Stimulated activated CD4-positive, alpha-beta T cell treated with anti-CD3 and anti-CD28 coated beads, TNF-alpha, amount 100 ng/mL, for 1 hour (primary cell): ENCODE measurements at places on chromosomes 11 and 22.
A peak's percentile ranks its signal among the peaks of the same experiment; 100 is the strongest.

GRCh38 chr11:32259641-32260081 is 168.8 kb downstream of the RCN1 start:
- DNase-seq: no peak

- DNase-seq: no peak
Observed at GRCh38 chr11:107780136-107780535, 68.3 kb upstream of the SLN start.

- DNase-seq: no peak
Observed at GRCh38 chr11:119362741-119363080, 16.2 kb upstream of the MFRP start.

DNA sequence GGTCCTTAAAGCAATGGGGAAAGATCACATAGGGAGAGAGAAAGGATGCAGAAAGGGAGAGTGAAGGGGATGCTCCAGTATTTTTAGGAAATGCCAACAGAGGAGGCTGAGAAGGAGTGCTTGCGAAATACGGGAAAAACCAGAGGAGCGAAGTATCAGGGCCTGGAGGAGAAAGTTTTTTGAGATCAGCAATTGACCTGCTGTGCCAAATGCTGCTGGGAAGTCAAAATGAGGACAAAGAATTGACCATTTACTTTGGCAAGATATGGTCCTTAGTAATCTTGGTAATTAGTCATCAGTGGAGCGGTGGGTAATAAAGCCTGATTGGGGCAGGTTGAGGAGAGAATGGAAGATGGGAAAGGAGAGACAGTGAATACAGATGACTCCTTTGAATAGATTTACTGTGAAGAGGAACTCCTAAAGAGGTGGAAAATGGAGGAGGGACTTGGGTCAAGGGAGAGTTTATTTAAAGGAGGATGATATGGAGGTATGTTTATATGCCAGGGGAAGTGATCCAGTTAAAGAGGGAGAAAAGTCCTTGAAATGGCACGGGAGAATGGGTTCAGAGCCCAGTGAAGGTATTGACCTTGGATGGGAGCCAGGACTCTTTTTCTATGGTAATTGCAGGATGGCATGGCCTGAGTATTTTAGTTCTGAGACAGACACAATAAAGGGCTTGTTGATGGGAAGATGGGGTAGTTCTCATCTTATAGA is 111.5 kb downstream of the PKNOX2 start:
- no peak for DNase-seq

GRCh38 chr11:128465946-128466705 is 121.2 kb downstream of the ETS1 start:
- DNase-seq: no peak

DNA sequence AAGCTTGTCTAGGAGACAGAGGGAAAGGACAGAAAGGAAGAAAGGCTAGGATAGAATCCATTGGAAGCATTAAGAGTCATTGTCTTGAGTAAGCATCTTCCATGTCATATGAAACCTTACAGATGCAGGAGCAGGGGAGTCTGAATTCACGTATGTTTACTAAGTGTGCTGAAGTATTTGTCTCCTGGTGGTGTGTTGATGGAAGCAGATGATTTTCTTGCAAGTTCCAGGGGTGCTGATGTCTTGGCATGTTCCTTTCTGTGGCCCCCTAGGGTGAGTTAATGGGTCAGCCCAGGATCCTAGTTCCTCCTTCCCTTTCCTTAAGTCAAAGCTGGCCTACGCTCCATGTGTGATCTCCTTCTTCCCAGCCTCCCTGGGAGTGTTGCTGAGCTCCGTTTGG is 110.2 kb downstream of the TEAD1 start:
- DNase-seq: no peak

- no peak for DNase-seq
Observed at GRCh38 chr11:16958833-16959232, 55.4 kb downstream of the PLEKHA7 start.

DNA sequence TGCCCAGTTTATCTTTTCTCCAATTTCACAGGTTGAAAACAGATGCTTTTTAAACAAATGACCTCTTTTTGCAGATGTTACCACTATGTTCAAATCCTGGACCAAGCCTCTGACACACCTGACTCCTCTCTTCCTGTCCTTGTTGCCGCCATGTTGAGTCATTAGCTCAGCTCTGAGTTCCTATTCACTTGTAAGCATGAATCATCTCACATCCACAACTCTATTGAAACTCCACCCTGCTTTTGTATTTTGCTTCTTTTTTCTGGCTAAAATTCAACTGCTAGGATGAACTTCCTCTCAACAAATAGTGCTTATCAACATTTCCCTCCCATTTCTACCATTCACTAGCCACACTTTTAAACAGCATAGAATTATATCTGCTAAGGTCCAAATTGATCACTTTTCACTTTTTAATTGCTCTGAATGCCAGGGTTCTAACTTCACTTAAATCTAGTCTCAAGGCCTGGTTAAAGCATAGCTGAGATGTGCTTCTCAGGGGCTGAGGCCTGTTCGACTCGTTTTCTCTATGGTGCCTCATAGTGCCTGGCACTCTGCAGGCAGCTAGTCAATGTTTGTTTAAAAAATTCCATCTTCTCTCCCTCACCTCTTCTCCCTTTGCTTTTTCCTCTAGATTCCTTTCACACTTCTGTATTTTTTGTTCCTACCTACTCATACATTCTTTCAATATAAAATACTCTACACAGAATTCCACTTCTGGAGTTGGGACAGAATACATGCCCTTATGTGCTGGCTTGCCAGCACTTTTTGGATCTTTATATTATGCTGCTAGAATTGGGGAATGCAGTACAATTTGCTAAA is 3.9 kb downstream of the JOSD1 start:
- DNase-seq: peak; percentile 10

- DNase-seq: no peak
Observed at GRCh38 chr11:33375688-33376311, 118.6 kb downstream of the HIPK3 start.

DNA sequence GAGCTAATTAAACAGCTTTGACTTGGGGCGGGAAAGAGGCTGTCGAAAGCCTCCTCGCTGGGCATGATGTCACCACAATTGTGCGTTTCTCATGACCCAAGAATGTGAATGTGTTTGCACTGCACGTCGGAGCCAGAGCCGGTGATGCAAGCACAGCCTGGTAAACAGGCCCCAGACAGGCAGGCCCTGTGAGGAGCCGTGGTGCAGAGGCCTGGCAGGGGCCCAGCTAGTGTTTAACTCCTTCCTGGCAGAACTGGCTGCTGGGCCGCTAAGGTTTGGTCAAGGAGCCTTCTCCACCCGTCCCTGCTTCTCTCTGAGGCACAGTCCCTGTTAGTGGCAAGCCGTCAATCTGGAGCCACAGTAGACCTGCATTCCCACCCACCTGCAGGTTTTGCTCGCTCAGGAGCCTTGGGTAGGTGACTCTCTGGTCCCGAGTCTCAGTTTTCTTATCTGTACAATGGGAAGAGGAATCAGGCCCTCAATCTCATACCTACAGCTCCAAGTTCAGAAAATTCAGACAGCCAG is 25.4 kb upstream of the SMTN start:
- DNase-seq: no peak

DNA sequence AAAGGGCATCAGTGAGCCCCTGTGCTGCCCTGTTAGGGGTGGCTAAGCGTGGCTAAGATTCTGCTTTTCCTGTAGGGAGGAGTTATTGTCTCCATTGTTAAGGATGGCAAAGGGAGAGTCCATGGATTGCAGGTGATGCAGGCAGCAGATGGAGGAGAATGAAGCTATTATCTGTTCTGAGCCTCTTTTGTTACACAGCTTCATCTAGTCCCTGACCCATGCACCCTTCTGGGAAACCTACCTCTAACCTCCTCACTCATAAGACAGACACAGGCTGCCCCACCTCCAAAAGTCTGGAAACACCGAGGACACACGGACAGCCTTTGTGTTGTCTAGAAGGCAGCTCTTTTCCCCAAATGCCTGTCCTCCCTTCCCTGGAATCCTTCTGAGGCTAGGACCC is 13.7 kb downstream of the SMIM38 start:
- DNase-seq: no peak

DNA sequence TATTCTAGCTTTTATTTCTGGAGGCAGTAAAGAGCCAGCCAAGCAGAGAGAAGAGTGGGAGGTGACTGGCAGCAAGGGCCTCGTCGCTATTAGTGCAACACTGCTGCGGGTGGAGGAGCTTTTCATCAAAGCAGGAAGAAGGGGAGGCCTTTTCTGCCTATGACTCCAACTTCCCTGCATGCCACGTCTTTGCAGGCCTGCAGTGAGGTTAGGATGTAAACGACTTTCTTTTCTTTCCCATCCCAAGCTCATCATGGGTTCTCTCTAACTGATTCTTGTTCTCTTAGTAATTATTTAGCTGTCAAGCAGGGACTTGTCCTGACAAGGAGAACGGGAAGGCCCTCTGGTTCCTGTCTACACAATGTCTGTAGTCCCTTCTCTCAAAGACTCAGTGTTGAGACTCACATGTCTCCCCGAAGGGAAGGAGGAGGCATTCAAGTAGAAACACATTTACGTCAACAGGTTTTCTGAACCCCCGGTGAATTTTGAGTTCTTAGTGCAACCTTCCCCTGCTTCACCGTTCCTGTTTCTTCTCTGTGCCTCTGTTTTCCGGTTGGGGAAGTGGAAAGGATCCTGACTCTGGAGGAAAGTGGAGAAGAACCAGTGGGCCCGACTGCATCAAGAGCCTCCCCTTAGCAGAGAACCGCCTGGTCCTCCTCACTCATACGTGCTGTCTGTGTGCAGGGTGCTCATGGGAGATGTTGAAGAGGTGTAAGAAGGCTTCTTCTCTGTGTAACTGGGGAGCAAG is 56.9 kb downstream of the PACS1 start:
- peak; percentile 31 for DNase-seq

DNA sequence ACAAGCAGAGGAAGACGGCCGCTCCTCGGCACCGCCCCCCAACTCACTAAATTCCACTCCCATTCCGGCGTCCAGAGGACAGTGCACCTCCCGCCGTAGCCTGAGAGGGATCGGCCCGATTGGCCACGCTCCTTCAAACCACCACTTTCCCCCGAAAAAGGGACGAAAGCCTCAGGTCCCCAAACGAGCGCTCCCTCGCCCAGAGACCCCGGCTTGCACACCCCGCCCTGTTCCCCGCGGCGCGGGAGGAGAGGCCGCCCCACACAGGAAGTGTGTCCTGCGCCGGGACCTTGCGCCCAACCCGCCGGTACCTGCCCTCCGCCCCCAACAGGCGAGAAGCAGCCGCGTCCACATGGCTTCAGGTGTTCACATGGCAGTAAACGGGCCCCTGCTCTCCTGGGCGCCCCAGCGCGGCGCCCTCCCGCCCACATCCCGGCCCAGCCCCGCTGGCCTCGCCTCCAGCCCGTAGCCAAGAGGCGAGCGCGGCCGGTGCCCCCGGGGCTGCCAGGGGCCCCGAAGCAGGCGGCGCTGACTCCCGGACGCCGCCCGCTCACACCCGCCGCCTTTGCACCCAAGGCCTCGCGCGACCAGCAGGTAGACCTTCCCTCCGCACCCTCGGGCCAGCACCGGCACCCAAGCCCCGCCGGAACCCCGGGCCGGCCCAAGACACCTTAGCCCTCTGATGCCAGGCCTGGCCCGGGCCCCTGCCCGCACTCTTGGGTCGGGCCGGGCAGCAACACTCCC is 849 bp downstream of the TCF20 start:
- peak; percentile 47 for DNase-seq

DNA sequence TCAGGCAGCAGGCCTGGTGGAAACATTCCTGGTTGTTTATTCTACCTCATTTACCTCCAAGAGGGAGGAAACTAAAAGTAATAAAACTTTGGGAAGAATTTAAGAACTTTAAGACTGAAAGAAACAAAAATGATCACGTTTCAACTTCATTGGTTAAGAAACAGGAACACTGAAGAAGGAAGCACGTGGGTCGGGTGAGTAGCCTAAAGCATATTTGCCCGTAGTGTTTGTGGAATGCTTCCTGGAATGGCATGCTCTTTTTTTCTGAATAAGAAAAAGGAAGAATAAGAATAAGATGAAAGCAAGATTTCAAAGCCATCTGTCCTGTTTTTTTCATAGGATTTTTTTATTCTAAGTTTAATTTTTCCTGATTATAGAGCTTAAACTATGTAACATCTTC is 83.1 kb downstream of the WNT11 start:
- no peak for DNase-seq

- no peak for DNase-seq
Observed at GRCh38 chr11:92843455-92843854, 126.0 kb upstream of the MTNR1B start.

DNA sequence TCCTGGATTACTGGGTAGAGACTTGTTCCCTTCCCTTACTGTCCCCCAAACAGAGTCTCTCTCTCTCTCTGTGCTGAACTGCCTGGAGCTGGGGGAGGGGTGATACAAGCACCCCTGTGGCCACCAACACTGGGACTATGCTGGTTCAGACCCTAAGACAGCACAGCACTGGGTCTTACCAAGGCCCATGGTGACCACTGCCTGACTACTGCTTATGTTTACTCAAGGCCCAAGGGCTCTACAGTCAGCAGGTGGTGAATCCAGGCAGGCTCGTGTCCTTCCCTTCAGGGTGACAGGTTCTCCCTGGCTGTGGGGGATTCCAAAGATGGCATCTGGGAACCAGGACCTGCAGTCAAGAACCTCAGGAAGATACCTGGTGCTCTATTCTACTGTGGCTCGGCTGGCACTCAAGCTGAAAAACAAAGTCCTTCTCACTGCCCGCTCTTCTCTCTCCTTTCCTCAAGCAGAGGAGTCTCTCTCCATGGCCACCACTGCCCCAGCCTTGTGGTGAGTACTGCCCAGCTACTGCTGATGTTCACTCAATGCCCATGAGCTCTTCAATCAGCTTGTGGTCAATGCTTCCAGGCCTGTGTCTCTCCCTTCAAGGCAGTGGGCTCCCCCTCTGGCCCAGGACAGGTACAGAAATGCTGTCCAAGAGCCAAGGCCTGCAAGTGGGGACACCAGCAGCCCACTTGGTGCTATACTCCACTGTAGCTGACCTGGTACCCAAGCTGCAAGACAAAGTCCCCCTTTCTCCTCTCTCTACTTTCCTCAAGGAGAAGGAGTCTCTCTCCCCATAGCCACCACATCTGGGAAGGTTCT is 41.8 kb upstream of the SHANK2 start:
- DNase-seq: no peak

- DNase-seq: no peak
Observed at GRCh38 chr11:75428281-75428724, 4.7 kb downstream of the KLHL35 start.

GRCh38 chr11:48103621-48104567 is 112.7 kb upstream of the OR4B1 start:
- DNase-seq: no peak

DNA sequence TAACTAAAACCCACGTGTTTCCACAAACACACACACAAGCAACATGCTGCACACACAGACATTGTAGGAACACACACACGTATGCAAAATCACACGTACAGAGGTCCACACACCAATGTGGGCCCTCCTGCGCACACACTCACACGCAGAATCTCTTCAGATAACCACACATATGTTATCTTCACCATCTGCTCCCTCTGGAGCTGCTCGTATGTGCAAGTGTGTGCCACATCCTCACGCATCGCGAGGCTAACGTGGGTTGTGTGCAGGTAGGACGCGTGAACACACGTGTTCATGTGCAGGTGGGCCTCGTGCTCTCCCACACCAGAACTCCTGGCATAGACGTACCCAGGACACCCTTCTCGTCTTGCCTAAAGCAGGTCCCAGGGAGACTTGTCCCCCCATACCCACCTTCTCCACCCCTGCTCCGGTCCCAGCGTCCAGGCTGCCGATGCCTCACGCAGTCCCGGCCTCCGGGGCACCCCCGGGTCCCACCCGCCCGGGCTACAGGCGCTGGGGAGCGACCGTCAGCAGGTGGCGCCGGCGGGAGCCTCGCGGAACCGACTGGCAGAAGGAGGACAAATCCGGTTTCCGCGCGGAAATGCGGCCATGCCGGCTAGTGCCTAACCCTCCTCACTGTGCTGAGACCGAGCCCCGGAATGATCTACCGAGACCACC is 10.3 kb upstream of the IGSF9B start:
- peak; percentile 57 for DNase-seq

GRCh38 chr11:34630544-34630943 is 9.7 kb downstream of the EHF start:
- no peak for DNase-seq
